Thoracic aorta (tissue), 2 donors: ENCODE measurements at places on chromosomes 3 and 15. TPM values are rescaled to one million over a fixed set of nuclear protein-coding genes. Genes with fewer than 3 reads are reported as not detected.
A peak's percentile ranks its signal among the peaks of the same experiment; 100 is the strongest.

GABRB3 gene
- 2.0 TPM for total RNA-seq

CACNA2D2 gene
- 2.3 TPM for total RNA-seq

- H3K27me3 ChIP-seq = no peaks in the 10 kb centered on the region
- H3K36me3 ChIP-seq = peaks cover 9% of the 10 kb centered on the region
- H3K27ac ChIP-seq = peak overlapping the region; percentile 7
- no peak overlapping the region for H3K4me3 ChIP-seq
- H3K4me1 ChIP-seq = peaks cover 29% of the 10 kb centered on the region
Measured at GRCh38 chr15:25783607-25784540, 79.3 kb downstream of the ATP10A start.

GRCh38 chr3:133455281-133455680 is 55.4 kb downstream of the BFSP2 start:
- no peaks in the 10 kb centered on the region for H3K36me3 ChIP-seq
- no peak overlapping the region for H3K27ac ChIP-seq
- DNase-seq = no peak
